ENCODE measurements at places on chromosomes 7 and 10.

DNA sequence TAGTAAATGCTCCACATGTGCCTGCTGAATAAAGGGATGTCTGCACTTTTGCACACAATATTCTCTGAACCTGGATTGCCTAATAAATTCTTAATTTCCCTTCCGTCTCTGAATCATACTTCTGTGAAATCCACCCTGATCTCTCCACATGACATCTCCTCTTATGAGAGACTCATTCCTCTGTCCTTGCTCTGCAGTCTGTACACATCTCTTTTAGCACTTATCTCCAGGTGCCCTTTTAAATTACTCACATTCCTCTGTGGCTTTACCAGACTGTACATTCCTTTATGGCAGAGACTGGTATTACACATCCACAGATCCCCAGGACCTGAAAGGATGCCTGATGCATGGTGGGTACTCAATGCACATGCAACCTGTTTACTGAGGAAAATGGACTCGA is 527.6 kb downstream of the PHTF2 start:
- DNase-seq, result no peak

DNA sequence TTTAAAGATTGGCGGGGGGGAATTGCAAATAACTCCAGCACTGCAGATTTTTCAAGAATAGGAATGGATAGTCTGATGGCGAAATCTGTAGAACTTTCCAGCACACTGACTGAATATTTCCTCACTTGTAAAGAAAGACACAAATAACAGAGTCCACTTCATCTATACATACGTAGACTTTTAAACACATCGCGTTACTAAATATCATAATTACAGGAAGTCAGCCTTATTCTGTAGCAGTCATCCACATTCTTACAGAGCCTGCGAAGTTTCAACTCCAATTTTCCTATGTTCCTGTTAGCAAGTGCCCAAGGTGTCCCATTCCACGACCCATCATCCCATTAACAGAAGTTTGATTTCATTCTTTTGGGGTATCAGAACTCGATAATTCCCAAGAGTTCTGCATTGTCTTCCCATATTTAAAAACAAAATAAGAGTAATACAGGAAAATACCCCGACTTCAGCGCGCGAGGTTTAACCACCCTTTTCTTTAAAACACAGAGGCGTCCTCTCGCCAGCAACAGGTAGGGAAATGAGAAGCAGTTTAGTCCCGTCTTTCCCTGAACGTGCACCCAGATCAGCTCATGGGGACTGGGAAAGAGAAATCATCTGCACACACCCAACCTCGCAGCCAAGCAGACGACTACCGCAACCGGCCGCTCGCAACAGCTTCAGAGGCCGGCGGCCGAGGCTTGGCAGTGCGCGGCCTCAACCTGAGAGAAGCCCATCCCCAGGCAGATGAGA is 880 bp downstream of the HERC4 start:
- DNase-seq, result no peak

- DNase-seq, result no peak
Measured at GRCh38 chr7:118110178-118110925, 73.6 kb upstream of the LSM8 start.

- DNase-seq, result no peak
Measured at GRCh38 chr10:48882881-48883280, 56.8 kb downstream of the LRRC18 start.

GRCh38 chr7:50196719-50197118 is 103.7 kb upstream of the ZPBP start:
- DNase-seq, result no peak

DNA sequence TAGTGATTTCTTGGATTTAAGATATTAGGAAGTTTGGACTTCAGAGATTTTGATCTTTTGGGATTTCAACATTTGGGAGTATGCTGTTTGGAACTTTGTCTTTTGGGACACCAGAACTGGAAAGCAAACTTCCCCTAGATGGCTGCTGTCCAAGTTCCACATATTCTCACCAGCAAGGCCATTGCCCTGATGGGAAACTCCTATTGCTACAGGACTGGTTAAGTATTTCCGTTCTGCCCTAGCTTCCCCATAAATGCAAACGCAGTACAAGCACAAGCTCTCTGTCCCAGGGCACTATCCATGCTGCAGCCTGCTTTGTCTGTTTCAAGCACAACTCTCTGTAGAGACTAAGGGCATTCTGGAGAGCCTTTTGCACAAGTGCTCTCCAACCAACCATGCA is 79.3 kb upstream of the SLC25A13 start:
- no peak for DNase-seq

GRCh38 chr10:31134311-31134952 is 102.8 kb upstream of the ZNF438 start:
- no peak for DNase-seq

DNA sequence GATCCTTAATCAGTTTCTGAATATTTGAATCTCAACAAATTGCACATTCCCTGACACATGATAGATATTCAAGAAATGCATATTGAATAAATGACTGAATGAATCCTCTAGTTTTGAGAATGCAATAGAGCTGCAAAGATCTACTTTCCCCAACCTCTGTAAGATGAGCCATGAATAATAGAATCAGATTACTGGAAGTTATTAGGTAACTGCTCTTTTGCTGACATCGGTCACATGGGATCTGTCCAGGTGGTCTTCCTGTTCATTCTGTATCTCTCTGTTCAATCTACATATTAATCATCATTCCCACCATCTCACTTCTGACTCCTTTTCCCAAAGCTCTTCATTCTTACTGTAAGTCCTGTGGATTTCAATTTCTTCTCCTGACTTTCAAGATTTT is 638.7 kb downstream of the SORCS1 start:
- no peak for DNase-seq

- DNase-seq, result peak; percentile 25
Measured at GRCh38 chr10:86693721-86694369, 25.5 kb downstream of the LDB3 start.
